Stimulated activated CD4-positive, alpha-beta T cell treated with anti-CD3 and anti-CD28 coated beads, Interleukin-2, amount 100 ng/mL, for 4 hours (primary cell): ENCODE measurements at places on chromosomes 5 and 9.

DNA sequence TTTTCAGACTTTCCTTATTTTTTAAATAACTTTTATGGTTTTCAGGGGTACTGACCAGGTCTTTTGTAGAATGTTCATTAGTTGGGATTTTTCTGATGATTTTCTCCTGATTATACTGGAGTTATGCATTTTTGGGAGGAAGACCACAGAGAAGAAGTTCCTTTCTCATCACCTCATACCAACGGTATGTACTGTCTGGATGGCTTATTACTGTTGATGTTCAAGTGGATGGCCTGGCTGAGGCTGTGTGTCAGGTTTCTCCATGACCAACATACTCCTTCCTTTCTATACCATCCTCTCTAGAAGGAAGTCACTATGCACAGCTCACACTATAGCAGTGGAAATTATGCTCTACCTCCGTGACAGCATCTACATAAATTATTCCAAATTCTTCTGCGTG, 71.1 kb upstream of the NR3C1 start:
- no peak for DNase-seq

DNA sequence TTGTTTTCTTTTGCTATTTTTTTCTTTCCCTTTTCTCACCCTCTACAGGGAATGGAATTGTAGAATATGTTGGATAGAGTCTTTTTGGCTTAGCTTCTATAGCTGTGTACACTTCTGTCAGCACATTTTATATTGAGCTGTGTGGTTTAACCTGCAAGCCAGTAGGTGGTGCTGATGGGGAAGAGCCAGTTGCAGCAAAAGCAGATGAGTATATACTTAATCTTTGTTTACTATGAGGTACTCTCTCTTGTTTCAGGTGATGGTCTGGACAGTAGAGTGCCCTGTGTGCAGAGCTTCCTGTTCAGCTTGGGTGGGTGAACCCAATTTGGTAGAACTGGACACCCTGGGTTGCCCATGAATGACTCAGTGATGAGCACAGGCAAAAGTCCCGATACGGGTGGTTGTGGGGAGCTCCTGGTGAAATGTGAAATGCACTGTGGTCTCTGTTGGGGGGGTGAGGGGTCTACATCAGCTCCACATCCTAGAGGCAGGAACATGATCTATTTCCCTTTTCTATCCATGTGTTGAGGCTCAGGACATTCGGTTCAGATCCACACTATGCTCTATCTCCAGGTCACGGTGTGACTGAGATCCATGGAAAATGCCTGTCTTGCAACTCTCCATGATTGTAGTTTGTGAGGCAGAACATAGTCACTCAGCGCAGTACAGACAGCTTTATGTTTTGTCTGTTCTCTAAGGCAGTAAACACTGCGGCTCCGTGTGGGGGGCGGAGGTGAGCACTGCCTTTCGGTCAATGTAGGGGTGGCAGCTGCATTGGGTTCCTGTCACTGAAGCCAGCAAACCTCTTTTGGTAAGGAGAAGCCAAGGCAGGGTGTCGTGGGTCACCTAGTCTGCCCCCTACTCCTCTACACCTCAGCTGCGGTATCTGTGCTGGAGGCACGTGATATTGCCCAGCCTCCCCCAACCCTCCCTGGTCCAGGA, 353.2 kb downstream of the PRR16 start:
- DNase-seq, result no peak

DNA sequence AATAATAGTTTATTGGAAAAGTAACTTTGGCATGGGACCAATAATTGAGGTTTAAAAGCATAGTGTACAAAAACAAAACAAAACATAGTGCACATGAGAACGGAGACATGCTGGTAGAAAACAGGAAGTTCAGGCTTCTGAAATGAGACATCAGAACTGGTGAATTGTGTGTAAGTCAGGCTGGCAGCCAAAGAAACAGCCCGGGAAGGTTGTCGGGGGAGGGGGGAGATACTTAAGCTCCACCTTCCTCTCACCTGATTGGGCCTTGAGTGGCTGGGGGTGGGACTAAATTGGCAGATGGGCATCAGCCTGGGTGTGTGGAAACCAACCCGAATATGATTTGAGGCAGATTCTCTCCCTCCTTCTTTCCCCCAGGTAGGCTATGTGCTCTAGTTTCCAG, 256.3 kb downstream of the SMARCA2 start:
- no peak for DNase-seq

DNA sequence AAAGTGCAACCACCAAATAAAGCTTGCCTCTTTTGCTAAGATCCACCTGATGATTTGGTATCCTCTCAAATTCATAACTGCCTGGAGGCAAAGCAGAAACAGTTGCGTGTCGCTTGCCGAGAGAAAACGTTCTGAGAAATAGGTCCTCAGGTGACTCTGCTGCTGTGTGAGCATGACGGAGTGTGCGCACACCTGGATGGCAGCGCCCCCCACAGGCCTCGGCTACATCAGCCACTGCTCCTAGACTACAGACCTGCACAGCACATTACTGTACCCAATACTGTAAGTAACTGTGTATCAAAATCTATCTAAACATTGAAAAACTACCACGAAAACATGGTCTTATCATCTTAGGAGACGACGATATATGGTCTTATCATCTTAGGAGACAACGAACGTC, 87.4 kb downstream of the CAMSAP1 start:
- no peak for DNase-seq

DNA sequence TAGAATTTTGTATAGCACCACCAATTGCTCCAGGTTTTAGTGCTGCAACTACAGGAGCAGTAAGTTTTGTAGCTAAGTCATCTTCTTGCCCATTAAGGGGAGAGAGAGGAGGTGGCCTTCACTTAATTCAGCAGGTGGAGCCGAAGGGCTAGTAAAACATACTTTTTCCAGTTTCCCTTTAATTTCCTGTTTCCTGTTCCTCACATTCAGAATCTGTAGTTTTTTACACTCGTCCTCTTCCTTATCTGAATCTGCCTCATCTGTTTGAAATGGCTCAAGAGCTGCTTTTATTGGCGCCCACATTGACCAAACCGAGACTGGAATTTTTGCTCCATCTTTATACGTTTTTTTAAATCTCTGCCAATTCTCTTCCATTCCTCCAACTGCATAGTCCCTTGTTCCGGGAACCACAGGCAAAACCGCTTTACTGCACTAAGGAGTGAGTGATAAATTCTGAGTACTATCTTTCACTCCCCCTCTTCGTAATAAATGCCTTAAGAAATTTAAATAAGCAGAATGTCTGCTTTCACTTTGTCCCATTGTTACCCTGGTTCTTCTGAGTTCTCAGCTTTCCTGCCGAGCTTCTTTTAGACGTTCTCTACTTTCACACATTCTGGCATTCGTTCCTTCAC, 133.9 kb downstream of the DROSHA start:
- DNase-seq, result no peak

DNA sequence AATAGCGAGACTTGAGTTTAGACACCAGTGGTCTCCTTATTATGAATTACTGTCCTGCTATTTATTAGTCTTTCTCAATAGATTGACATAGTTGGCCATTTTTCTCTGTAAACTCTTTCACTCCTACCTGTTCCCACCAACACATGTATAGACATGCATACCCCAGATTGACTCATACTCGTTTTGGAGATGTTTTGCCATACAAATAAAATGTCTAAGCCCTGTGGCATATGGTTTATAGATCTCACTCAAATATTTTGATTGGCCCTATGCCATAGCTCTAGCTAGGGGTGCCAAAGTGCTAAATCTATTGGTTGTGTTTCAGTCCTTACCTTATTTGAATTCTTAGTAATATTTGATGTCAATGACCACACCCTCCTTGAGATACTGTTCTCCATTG, 42.3 kb downstream of the CAMK4 start:
- no peak for DNase-seq

GRCh38 chr5:126360467-126360866, 62.7 kb upstream of the GRAMD2B start:
- no peak for DNase-seq

DNA sequence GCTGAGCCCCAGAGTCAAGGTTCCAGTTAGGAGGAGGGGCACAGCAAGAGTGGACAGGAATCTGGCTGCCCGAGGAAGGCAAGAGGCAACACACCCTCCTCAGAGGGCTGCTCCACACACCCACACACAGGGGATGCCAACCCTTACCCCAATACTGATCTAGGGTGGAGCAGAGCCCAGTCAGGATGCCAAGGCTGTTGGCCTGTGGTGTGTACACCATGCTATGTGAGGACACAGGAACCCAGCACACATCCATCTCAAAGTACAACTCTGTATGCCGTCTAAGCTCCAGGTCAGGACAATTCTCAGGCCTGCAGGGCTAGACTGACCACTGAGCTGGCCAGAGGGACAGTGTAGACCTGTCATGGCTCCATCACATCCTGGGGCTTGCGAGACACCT, 2.6 kb downstream of the SEPTIN8 start:
- DNase-seq, result no peak

DNA sequence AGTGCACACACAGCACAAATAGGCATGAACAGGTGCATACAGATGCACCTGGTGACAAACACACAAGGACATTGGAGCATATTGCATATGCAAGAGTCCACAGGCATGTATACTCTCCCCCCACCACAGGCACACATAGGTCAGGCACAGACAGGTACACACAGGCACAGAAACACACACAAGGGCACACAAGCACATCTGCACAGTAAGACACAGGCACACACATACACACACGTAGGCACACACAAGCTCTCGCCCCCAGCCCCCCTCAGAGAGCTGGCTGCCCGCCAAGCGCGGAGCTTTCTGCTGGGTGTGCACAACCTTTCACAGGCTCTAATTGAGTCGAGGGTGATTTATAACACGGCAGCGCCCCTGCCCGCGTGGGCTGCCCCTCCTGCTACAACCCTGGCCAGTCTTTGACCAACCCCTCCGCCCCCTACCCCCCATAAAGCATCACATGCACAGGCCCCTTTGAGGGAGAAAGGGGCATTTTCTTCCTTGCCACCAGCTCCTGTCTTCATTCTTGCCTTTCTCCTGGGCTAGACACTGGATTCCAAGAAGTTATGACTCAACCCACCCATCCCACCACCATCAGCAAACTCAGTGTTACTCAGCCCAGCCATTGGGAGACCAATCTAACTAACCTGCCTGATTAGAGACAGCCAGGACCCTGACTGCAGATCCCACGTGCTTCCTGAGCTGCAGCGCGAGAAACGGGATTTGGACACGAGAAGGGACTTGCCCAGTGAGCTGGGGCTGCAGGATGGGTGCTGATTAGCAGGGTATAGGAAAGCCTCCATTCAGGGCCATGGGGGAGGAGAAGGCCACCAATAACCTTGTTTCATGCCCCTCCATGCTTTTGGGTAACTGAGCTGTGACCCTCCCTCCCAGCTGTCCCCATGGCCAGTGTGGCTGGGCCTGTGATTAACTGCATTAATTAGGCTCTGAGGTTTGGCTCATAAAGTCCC, 42.8 kb upstream of the PSD2 start:
- DNase-seq, result peak; percentile 16

DNA sequence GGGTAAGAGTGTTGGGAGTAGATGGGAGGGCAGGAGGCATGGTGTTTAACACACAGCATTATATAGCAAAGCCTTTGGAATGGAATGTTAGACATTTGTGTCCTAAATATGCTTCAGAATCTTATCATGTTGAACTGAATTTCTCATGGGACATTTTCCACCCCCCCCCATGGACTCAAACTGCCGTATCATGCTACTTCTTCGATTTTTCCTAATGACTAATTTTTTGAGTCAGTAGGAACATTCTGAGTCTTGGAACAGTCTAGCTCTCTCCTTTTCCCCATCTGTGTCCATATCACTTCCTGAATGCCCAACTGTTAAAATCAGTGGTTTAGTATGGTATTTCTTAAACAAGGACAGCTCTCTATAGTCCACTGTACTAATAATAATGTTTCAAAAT, 380.6 kb downstream of the TLE4 start:
- DNase-seq, result no peak

DNA sequence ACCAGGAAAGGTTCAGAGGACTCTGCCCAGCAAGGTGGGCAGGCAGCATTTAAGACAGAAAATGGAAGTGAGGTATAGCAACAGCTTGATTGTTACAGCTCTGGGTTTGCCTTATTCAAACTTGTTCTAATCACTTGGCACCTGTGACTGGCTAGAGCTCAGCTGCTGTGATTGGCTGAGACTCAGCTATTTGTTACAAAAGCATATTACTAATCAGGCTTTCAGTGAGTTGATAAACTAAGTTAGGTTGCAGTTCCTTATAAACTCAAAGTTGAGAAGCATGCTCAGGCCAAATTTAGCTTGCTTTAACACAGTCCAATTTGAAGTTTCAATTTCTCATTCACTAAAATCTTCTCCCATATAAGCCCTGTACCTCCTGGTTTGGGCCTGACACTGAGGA, 56.3 kb downstream of the GDA start:
- DNase-seq, result no peak

- no peak for DNase-seq
These were observed 76.8 kb downstream of the TMEM167A start for GRCh38 chr5:83000428-83000827.

- DNase-seq, result peak; percentile 13
These were observed 9.6 kb downstream of the SEC61B start for GRCh38 chr9:99231711-99232110.

DNA sequence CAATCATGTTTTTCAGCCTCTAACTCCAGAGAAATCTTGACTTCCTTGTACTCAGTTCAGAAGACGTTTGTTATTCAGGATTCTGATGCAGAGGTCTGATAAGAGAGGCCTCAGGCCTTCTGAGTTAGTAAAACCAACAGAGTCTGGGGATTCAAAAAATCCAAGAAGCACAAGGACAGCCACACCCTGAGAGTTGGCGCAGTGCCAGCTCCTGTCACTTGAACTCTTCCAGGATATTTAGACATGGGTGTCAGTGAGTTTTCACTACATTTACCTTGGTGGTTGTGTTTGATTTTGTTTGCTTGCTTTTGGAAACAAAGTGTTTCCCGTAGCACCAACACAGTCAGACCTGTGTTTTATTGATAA, 41.6 kb upstream of the PDE8B start:
- no peak for DNase-seq

DNA sequence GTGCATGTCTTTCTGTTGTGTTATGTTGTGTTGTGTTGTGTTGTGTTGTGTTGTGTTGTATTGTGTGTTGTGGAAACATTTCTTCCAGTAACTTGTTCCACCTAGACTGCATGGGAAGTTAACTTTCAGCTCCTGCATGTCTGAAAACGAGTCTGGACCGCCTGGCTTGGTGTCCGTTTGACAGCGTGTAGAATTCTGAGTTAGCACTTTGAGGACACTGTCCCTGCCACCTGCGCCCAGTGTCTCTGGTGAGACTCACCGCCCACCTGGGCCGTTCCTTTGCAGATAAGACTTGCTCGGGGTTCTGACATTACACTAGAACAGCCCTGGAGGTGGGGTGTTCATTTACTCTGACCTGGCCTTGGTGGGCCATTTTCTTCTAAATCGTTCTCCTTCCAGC, 42.0 kb downstream of the WNK2 start:
- DNase-seq, result no peak

DNA sequence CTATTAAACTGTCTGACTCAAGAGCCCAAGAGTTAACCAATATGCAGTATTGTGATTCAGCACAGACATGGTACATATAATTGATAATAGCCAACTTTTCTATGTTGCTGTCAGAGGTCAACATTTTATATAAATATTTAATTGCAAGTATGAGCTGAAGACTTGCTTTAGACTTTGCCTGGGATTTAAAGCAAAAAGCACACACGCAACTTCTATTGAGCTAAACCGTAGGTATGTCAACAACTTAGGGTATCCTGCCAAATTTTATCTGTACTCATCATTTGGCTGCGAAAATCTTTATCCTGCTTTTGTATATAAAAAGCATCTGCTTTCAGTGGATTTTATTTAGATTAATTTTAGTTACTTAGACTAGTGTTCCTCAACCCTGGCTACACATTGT, 27.4 kb downstream of the UHRF2 start:
- no peak for DNase-seq

GRCh38 chr5:170491479-170491878, 12.3 kb upstream of the KCNIP1 start:
- DNase-seq, result no peak

- DNase-seq, result no peak
These were observed 611 bp downstream of the PCDHA3 start for GRCh38 chr5:140801494-140801841.
